ENCODE measurements at places on chromosomes 4 and X.

- no peak for DNase-seq
Observed at GRCh38 chr4:179543771-179544170, 2101.5 kb upstream of the AGA start.

DNA sequence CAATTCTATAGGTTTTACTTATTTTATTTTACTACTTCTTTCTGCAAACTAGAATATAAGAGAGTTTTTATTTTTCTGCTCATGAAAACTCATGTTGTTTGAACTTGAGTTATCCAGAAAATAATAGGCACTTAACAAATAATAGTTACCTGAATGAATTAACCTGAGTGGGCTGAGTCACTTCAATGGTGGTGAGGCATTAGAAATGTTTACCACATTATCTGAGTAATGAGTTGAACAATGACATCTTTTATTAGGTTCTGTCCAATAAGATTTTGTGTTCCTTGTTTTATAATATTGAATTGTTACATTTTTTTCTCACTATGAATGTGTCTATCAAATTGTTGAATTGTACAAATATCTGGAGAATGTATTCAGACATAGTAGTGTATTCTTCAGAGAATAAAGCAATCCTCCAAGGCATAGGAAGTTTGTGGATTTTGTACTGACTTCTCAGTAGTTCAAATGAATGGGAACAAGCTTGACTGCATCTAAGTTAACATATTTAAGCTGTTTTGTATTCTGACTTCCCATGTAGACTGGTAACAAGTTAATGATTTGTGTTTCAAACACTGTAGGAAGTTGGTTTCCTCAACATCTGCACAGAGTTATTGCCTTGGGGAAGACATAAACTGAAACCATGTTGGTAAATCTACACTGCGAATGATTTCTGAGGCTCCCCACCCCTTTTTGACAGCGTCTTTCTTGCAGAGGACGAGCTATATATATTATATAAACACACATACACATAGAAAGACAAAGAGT lies 1808.9 kb upstream of the TENM3 start:
- no peak for DNase-seq

DNA sequence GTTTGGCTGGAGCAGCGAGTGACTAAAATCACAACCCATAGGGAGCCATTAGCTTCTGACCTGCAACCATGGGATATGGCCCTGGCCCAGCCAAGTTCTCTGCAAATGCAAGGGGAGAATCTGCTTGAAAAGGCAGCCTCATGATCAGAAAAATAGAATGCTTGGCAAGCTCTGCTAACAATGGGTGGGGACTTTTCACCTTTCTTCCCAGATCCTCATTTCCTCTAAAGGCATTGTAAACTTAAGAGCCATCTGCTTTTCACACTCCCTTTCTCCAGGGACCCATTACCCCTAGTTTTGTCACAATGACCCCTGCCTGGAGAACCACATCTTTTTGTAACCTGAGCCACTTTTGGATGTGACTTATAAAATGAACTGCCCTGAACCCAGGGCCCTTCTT lies 104.3 kb downstream of the PARM1 start:
- no peak for DNase-seq

- DNase-seq, result no peak
Observed at GRCh38 chrX:111568354-111568753, 56.9 kb downstream of the SERTM2 start.

DNA sequence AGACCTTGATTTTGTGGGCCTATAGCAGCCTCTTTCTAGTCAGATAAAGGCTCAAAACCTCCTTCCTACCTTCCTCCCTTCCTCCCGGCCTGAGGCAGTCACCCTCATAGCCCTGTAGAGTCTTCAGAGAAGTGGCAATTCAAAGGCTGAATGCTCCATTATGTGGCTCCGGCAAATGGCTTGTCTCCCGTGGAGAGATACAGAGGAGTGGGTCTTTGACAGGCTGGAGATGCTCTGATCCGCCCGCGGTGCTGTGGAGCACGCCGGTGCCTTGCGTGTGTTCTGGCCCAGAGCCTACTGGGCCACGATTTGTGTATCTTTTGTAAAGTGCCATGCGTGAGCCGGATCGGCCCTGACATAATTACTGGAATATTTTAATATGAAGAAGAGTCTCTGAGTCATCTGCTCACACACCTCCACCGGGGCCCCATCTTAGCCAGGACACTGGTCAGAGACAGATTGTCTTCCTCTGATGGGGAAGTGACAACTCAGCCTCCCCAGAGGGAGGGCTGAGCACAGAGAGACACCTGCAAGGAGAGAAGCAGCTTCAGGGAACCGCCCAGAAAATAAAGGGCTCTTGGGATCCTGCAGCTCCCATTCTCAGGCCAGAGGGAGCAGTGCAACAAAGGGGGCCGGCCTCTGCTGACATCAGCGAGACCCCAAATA lies 88.7 kb downstream of the DCTD start:
- DNase-seq, result no peak

DNA sequence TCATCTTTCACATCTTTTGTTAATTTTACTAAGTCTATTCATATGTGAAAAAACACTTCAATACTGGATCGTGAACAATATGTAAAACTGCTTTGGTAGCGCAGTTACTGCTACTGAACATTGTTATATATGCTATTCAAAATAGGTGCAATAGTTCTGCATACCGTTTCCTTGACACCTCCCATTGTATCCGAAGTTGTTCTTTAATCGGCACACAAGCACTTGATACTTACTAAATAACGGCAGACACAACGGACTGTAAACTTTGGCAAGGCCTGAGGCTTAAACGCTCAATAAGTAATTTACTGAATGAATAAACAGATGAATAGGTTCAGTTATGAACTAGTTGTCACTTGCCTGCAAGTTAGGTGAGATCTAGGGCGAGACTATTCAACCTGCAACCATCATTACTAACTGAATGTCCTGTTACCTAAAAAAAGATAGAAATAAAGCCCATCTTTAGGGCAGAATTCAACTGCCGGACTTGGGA lies 620 bp downstream of the ANAPC10 start:
- no peak for DNase-seq

GRCh38 chr4:25943312-25943711 lies 29.3 kb downstream of the SMIM20 start:
- no peak for DNase-seq

- DNase-seq, result no peak
Observed at GRCh38 chrX:153411988-153412574, 809 bp downstream of the ZFP92 start.

- no peak for DNase-seq
Observed at GRCh38 chr4:127446427-127446885, 186.3 kb upstream of the INTU start.

DNA sequence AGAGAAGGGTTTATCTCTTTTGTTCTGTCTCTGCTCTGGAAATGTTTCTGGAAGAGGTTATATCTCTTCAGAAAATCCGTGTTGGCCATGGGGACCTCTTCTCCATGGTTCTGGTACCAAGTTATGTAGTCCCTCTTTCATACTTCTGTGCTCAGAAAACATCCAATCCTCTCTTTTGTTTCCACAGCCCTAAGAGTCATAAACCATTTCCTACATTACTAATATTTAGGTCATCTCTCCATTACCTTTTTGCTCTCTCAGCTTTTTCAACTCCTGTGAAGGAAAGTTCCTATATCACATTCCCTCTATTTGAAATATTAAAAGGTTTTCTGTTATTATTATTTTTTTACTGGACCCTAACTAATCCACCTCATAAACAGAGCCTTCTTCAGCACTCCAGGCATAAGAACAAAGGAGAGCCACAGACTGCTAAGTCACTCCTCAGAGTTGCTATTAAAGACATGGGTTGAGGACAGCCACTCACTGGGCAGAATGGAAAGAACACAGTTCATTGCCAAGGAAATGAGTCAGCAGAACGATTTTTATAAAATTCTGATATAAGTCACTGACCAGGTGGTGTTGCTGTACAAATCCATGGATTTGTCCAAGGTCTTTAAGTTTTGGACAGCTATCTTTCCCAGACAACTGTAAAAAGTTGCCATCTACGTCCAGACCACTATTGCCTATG lies 122.4 kb upstream of the NPY2R start:
- no peak for DNase-seq

DNA sequence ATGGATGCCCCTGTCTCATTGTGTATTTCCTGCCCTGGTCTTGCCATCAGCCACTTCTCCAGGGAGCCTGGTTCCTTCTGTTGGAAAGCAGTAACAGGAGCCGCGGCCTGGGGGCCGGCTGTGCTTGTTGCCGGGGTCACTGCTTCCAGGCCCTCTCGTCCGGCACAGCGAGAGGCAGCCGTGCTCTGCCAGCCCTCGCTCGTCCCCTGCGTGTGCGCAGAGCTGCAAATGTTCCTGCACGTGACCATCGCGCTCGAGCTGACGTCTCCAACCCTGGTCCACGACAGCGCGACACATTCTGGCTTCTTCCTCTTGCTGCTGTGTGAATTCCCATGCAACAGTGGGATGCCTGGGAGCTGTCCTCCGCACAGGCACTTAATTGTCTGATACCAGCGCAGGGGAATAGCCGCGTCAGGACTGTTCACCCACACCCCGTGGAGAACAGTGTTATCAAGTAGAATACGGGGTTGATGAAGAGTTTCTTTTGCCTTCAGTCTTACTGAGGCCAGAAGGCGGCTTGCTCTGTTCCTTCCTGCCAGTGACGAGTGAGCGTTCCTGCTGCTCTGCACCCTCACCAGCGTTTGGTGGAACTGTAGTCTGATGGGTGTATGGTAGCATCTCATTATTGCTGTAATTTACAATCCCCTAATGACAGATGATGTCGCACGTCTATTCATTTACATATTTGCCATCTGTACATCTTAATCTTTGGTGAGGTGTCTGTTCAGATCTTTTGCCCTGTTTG lies 12.3 kb downstream of the PDE6B start:
- no peak for DNase-seq

- DNase-seq, result no peak
Observed at GRCh38 chr4:14833053-14833452, 169.2 kb upstream of the CPEB2 start.

DNA sequence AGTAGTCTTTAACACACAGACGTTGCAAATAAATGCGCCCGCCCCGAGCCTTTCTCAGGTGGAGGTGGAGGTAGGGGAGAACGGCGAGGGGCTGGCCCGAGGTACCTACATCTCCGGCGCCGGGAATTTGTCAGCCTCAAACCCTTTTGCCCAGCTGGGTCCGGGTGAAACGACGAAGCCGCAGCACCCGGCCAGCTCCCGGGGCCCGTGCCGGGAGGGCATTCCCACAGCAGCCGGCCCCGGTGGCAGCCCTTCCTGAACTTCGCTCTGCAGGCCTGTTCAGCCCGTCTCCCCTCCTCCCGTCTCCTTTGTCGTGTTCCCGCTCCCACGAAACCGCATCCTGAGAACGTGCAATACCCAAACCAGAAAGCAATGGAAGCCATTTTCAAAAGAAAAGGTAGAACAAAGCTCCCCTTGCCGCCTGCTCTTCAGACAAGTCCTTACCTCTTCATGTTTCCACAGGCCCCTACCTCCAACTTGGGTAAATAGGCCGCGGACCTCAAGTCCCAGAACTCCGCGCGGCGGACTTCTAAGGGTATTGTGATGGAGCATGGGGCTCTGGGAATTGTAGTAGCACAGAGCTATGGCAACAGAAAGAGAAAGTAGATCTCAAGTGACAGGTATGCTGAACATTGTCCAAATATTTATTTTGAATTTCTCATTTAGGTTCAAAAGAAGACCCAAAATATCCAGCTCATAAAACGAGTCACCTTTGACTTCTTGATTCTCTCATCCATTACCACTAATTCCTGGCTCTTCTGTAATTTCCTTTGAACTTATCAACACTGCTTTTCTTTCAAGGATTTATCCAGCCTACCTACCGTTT lies at the start of gene RBM41:
Gene RBM41, minus strand, starts transcription at position 501 of the 826 bp plus-strand sequence. Its CDS starts 49 bp downstream, at position 452.
- DNase-seq, result peak; percentile 64

Data from activated CD4-positive, alpha-beta T cell treated with anti-CD3 and anti-CD28 coated beads, Interleukin-2, amount 50 U/mL, for 48 hours (primary cell).